Ammon's horn (tissue), 1 donor: ENCODE measurements at places on chromosomes 13 and 19.
A peak's percentile ranks its signal among the peaks of the same experiment; 100 is the strongest.

- DNase-seq: peak; percentile 35
These were observed 33.7 kb upstream of the ZNF724 start for GRCh38 chr19:23283925-23284324.

- DNase-seq: peak; percentile 79
These were observed 40.5 kb downstream of the MAU2 start for GRCh38 chr19:19361075-19361594.

DNA sequence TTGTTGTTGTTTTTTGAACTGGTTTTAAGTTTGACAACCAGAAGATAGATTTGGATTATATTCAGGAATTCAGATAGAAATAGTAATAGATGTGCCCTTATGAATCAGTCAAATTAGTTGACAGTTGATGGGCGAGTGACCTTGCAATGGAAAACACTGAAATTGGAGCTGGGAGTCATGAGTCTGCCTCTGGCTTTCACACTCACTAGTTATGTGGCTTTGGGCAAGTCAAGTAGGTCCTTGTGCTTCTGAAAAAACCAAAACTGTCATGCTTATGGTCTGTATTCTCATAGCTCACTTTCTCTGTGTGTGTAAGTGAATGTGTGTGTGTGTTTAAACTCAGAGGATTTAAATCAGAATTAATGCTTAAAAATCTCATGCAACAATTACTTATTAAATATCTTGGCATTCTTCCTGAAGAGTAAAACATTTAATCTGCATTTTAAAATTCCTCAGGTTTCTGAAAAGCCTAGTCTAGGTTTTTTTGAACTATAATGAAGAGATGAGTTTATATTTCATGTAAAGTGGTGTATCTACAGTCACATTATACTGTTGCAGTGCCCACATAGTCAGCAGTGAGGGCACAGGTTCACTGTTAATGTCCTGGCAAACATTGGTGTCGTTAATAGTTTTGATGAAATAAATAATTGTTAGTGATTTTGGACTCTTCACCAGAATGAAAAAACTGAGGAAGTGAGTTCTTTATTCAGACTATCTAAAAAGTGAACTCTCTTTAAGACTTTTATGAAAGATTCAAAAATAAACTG is 32.5 kb downstream of the UCHL3 start:
- no peak for DNase-seq

DNA sequence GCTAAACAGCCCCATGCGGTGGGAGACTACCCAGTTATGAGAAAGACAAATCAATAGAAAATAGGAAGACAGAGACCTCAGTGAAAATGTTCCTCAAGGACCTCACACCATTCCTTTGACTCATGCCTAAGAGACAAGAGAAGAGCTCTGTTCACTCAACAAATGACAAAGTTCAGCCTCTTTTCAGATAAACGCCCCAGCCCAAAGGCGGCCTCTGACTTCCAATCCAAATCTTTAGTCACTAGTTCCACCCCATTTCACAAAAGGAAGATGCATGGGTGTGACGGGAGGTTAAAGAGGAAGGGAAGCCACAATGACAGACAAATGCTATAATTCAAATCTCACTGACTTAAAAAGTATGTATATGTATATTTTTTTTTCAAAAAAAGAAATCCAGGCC is 8.1 kb downstream of the CARS2 start:
- no peak for DNase-seq

GRCh38 chr13:32124743-32125142 is 93.2 kb downstream of the FRY start:
- no peak for DNase-seq

GRCh38 chr19:54109651-54110050 is 5.8 kb downstream of the TFPT start:
- DNase-seq: no peak

DNA sequence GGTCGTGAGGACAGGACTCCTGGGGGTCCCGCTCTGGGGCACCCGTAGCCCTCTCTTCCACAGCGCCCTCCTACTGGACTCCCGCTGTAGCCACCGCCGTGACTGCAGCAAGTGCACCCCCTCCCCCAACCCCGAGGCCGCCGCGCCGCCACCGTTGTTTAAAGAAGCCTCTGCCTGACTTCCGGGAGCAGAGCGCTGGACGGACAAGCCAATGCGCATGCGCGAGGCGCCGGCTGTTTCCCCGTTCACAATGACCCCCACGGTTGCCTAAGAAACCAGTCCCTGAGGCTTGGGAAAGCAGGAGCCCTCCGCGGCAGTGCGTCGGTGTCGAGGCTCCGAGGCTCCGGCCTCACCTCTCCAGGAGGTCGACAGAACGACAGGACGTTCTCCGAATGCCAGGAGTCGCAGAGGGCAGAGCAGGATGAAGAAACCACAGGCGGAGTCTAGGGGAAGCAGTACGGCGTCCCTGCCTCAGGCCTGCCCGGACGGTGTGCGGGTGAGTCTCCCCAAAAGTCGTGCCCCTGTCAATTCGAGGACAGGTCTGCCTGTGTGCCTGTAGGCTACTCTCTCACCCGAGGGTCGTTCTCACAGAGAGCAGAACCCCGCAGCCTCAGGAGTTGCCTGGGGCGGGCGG is 70.5 kb upstream of the ZNF420 start:
- DNase-seq: peak; percentile 30

DNA sequence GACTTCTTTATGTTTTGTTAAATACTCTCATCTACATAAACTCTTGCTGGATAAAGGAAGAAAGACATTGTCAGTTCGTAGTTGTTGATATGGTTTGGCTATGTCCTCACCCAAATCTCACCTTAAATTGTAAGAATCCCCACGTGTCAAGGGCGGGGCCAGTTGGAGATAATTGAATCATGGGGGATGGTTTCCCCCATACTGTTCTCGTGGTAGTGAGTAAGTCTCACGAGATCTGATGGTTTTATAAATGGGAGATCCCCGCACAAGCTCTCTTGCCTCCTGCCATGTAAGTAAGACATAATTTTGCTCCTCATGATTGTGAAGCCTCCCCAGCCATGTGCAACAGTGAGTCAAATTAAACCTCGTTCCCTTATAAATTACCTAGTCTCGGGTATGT is 3.6 kb downstream of the ADGRE1 start:
- no peak for DNase-seq

GRCh38 chr13:29761815-29762214 is 88.6 kb downstream of the UBL3 start:
- DNase-seq: no peak

DNA sequence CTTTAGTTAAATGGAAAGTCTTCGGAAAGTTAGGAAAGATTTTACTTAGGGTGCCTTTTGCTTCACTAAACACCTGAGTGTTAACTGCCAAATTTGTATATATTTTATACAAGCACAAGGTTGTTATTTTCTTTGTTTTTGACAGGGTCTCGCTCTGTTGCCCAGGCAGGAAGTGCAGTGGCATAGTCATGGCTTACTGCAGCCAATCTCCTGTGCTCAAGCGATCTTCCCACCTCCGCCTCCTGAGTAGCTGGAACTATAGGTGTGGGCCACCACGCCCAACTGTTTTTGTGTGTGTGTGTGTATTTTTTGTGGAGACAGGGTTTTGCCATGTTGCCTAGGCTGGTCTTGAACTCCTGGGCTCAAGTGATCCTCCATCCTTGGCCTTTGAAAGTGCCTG is 16.2 kb downstream of the KCTD4 start:
- DNase-seq: no peak

DNA sequence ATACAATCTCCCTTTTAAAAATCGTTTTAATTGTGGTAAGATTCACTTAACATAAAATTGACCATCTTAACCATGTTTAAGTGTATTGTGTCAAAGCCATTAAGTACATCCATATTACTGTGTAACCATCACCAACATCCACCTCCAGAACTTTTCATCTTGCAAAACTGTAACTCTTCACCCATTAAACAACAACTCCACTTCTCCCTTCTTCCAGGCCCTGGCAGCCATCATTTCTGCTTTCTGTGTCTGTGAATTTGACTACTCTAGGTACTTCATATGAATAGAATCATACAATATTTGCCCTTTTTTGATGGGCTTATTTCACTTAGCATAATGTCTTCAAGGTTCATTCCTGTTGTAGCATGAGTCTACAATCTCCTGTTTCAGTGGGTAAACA is 36.5 kb upstream of the VWA8 start:
- DNase-seq: no peak

GRCh38 chr13:74450964-74451363 is 316.8 kb upstream of the KLF12 start:
- DNase-seq: no peak

GRCh38 chr13:44449999-44450821 is 76.6 kb downstream of the SERP2 start:
- no peak for DNase-seq

- DNase-seq: no peak
These were observed 21.3 kb upstream of the MIR17HG start for GRCh38 chr13:91326146-91326545.

DNA sequence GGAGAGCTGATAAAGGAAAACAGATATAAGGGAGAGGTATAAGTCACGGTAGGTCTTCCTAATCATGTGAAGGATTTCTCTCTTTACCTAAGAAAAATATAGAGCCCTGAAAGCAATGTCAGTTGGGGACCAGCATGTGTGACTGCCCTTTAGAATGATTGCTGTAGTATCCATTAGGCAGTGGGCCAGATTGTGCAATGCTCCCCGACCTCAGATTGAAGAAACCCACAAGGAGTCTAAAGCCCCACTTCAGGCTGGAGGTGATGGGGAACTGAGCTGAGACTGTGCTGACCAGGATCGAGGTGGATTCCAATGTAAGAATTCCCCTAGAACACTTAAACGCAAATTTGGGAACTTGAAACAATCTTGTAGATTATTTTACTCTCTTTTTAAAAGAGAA is 614.4 kb downstream of the LIG4 start:
- DNase-seq: no peak

- no peak for DNase-seq
These were observed 8.2 kb downstream of the PROZ start for GRCh38 chr13:113166681-113167080.

GRCh38 chr13:25800523-25800922 is 251.3 kb downstream of the SHISA2 start:
- no peak for DNase-seq

DNA sequence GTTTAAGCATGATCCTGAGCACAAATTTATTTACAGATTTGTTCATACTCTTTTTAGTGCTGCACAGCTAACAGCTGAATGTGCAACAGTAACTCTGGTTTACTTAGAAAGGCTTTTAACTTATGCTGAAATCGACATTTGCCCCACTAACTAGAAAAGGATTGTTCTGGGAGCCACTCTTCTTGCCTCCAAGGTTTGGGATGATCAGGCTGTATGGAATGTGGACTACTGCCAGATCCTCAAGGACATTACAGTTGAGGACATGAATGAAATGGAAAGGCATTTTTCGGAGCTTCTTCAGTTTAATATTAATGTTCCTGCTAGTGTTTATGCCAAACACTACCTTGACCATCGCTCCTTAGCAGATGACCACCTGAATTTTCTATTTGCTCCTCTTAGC is 16.0 kb downstream of the ZNF100 start:
- no peak for DNase-seq

DNA sequence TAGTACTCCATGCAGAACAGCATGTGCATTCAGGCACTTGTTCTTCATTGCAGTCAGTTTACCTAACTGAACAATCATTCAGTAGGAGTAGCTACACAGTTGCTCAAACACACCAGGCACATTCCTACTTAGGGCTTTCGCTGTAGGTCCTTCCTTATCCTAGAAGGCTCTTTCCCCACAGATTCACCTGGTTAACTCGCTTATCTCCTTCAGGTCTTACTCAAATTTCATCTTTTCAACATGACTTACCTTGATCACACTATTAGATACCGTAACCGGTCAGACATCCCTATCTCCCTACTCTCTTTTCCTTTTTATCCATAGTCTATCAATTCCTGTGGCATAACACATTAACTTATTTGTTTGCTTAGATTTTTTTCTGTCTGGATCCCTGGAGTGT is 14.6 kb downstream of the EDNRB start:
- DNase-seq: no peak

DNA sequence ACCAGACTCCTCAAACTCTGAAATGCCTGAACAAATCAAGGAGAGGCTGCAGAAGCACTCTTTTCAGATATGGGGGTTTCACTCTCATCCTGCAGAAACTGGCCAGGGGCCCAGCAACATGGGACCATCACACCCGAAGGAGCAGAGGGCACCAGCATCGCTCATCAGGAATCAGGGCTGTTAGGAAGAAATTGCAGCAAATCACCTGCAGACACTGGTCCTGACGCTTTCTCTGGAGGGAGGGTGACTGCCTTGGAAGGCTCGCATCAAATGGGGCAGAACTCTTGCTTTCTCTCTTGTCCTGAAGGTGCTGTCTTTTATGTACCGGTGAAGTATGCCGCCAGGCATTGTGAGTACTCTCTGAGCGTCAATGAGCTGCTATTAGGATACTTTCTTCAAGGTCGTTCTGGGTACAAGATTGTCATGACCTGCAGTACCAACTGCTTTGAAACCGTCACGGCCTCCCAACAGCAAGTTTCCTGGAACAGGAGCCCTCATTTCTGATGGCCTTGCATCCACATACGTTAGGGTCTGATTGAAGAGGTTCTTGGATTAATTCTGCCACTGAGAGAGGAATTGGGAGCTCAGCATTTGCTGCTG is 155.7 kb upstream of the SOX1 start:
- DNase-seq: no peak

- no peak for DNase-seq
These were observed 12.1 kb upstream of the ZNF554 start for GRCh38 chr19:2807379-2808128.

- DNase-seq: no peak
These were observed 708 bp upstream of the ESD start for GRCh38 chr13:46797501-46798237.

GRCh38 chr19:35125749-35126623 is 8.9 kb downstream of the LGI4 start:
- no peak for DNase-seq

DNA sequence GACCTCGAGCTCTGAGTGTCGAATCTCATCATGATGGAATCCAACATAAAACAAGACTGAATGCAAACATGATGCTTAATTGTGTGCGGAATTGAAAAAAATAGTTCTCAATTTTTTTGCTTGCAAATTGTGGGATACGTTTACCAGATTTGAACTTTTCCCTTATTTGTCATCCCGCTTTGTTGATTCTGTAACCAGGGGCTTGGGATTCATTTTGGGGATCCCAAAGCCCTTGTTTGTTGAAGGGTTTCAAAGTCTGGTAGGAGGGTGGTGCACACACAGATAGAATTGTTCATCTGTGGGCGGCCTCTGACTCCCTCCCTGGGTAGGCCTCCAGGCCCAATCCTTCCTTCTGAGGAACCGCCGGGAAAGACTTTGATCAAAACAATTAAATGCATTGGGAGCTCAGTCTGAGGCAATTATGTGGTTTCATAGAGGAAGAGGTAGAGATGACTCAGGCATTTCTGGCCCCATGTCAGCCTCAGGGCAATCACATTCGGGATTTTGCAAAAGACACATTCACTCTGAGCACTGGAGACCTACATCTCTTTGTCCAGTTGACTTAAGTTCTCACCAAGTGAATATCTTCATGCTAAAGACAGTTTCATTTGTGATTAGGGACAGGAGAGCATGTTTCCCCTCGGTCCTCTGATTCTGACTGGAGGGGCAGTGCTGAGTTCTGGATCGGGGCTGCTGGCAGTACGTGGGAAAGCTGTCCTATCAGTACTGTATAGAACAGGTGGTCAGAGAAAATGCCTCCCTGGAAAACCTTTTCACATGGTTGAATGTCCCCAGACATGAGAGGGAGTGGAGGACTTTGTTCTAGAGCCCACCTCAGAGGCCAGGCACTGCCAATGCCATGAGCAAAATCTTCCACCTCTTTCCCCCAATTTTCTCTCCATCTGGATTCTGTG is 27.8 kb upstream of the IGFL4 start:
- no peak for DNase-seq

- no peak for DNase-seq
These were observed 48.2 kb upstream of the SLITRK5 start for GRCh38 chr13:87622971-87623370.

- no peak for DNase-seq
These were observed 13.5 kb downstream of the ERVV-2 start for GRCh38 chr19:53057904-53058580.

- peak; percentile 68 for DNase-seq
These were observed 1.0 kb downstream of the DIRAS1 start for GRCh38 chr19:2719920-2720776.
